ENCODE measurements at places on chromosomes 5 and 9.

- DNase-seq: no peak
Measured at GRCh38 chr5:149546974-149547373, 4.3 kb downstream of the CSNK1A1 start.

DNA sequence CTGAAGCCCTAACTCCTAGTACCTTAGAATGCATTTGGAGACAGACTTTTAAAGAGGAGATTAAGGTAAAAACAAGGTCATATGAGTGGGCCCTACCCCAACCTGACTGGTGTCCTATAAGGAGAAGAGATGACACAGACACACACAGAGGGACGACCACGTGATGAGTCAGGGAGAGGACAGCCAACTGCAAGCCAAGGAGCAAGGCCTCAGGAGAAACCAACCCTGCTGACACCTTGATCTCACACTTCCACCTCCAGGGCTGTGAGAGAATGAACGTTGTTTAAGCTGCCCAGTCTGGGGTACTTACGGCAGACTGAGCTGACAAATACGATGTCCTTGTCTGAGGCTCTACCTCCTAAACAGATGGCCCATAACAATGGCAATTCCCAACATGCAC, 93.6 kb downstream of the ROR2 start:
- DNase-seq: no peak

GRCh38 chr9:80213613-80214012, 641.8 kb downstream of the TLE4 start:
- no peak for DNase-seq

DNA sequence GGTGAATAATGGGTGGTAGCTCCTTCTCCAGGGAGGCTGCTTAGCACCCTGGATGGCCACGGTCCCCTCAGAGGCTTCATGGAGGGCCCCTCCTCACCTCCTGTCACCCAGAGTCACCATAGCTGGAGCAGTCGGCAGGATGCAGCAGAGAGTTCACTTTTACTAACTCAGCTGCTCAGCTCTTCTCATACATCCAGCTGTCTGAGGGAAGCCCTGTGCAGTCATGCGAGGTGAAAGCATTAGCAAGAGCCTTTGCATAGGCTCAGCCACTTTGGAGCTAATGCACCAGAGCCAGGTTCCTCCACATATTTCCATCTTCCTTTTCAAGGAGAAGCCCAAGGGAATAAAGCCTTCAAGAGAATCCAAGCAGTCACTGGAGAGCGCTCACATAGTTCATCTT, 499.2 kb downstream of the BNC2 start:
- DNase-seq: no peak
